H9 (cell line): ENCODE measurements at places on chromosomes 6 and 20. TPM values are rescaled to one million over a fixed set of nuclear protein-coding genes. Genes with fewer than 3 reads are reported as not detected.

The ZNF165 gene
- 5.8 and 6.3 TPM in 2 replicates for total RNA-seq

The C20orf96 gene
- total RNA-seq, result 13.8 and 14.5 TPM in 2 replicates

GRCh38 chr20:63256954-63257353 is 2.7 kb upstream of the NKAIN4 start:
- H3K27me3 ChIP-seq, result peaks cover 4% of the 10 kb centered on the region; the same call in 1 of the 2 replicates
- no peak overlapping the region for H3K4me3 ChIP-seq
- no peak overlapping the region for H3K27ac ChIP-seq
- H3K4me1 ChIP-seq, result no peaks in the 10 kb centered on the region; the same call in 1 of the 2 replicates

DNA sequence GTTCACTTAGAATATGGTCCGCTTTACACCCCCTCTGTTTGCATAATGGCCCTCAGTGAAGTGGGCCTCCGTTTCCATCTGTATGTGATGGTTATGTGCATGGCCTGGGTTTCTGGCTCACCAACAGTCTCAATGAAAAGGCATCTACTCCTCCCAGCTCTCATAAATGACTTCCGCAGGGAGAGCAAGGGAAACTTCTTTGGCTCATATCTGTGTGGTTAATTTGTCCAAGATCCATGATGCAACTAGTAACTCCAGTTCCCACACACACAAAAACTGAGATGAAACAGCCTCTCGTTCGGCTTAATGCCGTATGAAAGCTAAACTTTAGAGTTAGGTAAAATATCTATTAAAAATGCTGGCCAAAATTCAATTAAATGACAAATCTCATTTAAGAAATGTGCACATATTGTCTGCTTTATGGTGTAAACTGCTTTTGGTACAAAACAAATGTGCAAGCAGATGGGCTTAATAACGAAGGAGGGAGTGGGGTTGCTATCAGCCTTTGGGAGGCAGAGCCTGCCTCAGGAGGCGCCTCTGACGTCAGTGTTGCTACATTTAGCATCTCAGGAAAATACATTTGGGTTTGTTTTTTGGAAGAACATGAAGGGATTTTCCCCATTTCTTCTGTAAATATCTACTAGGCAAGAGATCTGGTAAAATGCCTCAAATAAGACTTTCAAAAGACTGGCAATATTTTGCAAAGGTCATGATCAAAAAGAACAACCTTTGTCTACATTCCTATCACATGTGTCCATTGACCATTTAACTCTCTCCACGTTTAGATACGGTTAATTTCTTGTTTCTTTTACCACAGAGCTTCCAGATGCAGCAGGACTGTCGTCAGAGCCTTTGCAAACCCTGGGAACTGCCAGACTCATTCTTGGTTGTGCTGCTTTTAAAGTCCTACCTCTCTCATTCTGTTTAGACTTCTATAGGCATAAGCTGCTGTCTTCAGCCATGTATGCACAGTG is 96.8 kb downstream of the ARMC2 start:
- H3K36me3 ChIP-seq, result no peaks in the 10 kb centered on the region
- H3K4me3 ChIP-seq, result no peak overlapping the region
- no peaks in the 10 kb centered on the region; the same call in 1 of the 2 replicates for H3K27me3 ChIP-seq
- H3K27ac ChIP-seq, result no peak overlapping the region
- H3K4me1 ChIP-seq, result peaks cover 2% of the 10 kb centered on the region; the same call in 1 of the 2 replicates

DNA sequence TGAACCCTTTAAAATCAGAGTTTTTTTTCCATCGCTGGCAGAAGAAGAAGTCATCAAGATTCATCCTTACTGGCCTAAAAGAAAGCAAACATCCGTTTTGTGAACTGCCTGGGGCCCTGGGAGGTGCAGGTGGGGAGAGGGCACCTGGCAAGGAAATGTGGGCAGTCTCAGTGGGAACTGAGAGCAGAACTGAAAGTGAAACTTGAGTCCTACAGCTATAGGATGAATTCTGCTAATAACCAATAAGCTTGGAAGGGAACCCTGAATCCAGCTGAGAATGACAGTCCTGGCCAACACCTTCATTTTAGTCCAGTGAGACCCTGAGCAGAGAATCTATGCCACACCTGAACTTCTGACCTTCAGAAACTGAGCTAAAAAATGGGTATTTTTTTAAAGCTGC is 130.1 kb upstream of the ASCC3 start:
- no peaks in the 10 kb centered on the region for H3K36me3 ChIP-seq
- H3K27ac ChIP-seq, result no peak overlapping the region
- H3K4me1 ChIP-seq, result no peaks in the 10 kb centered on the region
- no peak for DNase-seq
- H3K27me3 ChIP-seq, result no peaks in the 10 kb centered on the region
- no peak overlapping the region for H3K4me3 ChIP-seq

GRCh38 chr6:133503336-133503729 is 262.2 kb downstream of the EYA4 start:
- no peaks in the 10 kb centered on the region for H3K27me3 ChIP-seq
- H3K4me3 ChIP-seq, result no peak overlapping the region
- no peak for DNase-seq
- no peak overlapping the region for H3K27ac ChIP-seq
- H3K36me3 ChIP-seq, result no peaks in the 10 kb centered on the region
- H3K4me1 ChIP-seq, result no peaks in the 10 kb centered on the region

GRCh38 chr6:159418997-159419396 is 249.8 kb downstream of the FNDC1 start:
- DNase-seq, result no peak
- H3K4me3 ChIP-seq, result no peak overlapping the region
- H3K27me3 ChIP-seq, result no peaks in the 10 kb centered on the region
- no peak overlapping the region for H3K27ac ChIP-seq

DNA sequence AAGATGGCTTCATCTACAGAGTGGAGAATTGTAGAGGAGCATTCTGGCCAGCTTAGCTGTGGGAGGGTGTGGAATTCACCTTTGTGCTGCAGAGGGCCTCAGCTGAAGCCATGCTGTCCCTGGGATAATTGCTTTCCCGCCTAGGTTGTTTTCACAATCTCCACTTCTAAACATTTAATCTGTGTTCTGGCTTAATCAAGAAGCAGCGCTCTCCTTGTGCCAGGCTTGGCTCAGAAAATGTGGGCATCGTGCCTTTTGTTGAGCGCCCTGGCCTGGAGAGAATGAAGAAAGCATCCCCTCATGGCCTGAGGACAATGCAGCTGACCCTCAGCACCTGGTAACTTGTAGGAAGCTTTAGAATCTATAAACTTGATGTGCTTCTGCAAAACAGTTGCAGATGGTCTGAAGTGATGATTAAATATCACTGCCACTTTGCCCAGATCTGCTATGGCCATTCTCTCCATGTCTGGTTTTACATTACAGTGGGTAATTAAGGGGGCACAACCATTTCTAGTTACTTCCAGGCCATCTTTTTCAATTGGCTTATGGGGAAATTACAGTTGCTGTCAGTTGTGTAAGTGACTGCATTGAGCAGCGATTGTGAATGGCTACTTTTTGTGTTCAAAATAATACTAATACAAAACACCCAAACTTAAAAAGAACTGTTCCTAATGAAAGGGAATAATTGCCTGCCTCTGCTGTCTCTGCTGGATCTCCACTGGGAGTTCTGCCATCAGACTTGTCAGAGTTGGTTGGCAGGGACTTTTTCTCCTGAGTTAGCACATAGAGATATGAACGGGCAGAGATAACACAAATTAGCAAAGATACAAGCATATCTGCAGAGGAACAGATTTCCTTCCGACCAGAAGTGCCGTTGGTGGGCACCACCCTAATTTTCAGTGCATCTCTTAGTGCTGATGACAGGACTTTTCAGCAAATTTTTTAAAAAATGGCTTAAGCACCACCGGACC is 18.4 kb downstream of the CTNNBL1 start:
- no peaks in the 10 kb centered on the region; the same call in 1 of the 2 replicates for H3K36me3 ChIP-seq
- no peak overlapping the region for H3K4me3 ChIP-seq
- DNase-seq, result no peak
- no peak overlapping the region for H3K27ac ChIP-seq
- H3K27me3 ChIP-seq, result no peaks in the 10 kb centered on the region; the same call in 1 of the 2 replicates

DNA sequence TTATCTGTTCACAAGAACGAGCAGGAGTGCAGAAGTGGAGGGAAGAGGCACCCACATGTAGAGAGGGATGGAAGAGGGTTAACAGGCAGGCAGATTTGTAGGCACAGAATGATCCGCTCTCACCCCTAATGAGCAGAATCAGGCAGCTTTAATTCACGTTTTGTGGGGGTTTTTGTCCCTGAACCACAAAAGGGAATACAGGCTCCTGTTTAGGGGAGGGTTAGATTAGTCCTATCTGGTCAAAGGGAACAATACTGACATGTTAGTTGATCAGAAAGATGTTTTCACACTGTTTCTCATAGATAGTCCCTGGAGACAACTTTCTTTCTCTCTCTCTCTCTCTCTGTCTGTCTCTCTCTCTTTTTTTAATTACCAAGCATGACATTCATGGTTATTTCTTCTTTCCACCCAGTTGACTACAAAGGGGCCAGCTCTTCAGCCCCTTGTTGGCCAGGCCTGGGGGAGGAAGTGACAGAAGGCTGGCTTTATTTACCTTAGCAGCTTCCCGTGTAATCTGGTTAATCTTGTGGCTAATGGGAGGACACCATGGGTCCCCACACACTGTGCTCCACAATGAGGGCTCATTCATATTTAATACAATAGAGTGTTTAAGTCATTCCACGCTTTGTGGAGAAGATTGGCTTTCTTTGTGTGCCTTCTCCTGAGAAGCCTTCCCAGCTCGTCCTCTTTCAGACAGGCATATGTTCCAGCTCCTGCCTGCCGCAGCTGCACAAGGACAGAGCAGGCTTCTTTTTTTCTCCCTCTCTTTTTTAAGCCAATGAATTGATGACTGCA is 958.8 kb downstream of the TFAP2A start:
- peak overlapping the region; percentile 11 for H3K27ac ChIP-seq
- DNase-seq, result peak; percentile 27
- H3K36me3 ChIP-seq, result peaks cover 11% of the 10 kb centered on the region
- peaks cover 3% of the 10 kb centered on the region; the same call in 1 of the 2 replicates for H3K4me1 ChIP-seq

- H3K4me1 ChIP-seq, result peaks cover 4% of the 10 kb centered on the region; the same call in 1 of the 2 replicates
- no peaks in the 10 kb centered on the region for H3K36me3 ChIP-seq
- no peaks in the 10 kb centered on the region for H3K27me3 ChIP-seq
- no peak overlapping the region for H3K27ac ChIP-seq
- no peak for DNase-seq
Observed at GRCh38 chr6:20732896-20733295, 198.6 kb downstream of the CDKAL1 start.

DNA sequence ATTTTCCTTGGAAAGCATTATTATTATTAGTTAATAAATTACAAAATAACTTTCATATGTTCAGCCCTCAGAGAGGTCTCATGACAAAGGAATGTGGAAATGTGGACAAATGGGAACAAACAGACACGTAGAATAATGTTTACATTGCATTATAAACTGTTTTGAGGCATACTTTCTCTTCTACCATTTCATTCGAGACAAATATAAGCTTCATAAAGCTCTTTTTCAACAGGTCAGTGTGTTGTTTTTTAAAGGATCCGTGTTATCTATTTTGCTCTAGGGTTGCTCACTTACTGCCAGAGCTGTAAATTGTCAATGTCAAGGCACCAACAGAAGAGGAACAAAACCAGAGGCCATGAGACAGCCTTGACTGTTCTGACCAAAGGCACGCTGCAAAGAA is 256.8 kb downstream of the PHACTR1 start:
- H3K27me3 ChIP-seq, result no peaks in the 10 kb centered on the region
- no peak overlapping the region for H3K4me3 ChIP-seq
- DNase-seq, result no peak
- no peaks in the 10 kb centered on the region for H3K4me1 ChIP-seq
- no peak overlapping the region for H3K27ac ChIP-seq

- H3K27me3 ChIP-seq, result no peaks in the 10 kb centered on the region
Observed at GRCh38 chr20:44471481-44471882, 4.2 kb upstream of the TTPAL start.
